ENCODE measurements at places on chromosomes 6 and 20. TPM values are rescaled to one million over a fixed set of nuclear protein-coding genes. Genes with fewer than 3 reads are reported as not detected.

The SMPDL3A gene
- 7.0 TPM for polyA plus RNA-seq

DNA sequence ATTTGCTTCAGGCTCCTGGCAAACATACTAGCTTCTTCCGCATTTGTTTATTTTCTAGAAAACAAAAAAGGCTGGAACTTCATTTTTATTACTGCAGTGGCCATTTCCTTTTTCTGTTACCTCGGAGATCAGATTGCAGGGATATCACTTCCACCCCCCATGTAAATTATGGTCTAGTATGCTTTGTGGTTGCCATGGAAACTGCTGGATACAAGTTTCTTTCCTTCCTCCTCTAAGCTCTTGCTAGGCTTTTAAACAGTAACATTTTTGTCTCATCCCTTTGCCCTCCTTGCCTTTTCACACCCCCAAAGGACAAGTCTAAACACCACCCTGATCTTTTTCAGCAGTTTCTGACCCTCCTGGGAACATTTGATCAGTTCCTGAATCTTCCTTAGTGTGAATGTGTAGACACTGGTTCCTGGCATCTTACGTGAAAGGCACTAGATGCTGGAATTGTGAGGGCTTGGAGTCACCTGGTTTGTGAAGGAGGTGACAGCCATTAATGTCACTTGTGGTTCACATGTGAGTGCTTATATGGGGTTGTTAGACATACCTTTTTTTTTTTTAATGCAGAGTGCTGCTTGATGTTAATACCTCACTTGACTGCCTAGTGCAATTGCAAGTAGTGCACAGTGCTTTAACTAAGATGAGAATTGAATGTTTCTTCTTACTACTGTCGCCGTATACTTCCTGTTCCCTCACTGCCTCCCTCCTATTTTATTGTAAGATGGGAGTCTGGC is 181.6 kb downstream of the JARID2 start:
- no peak overlapping the region for H3K4me3 ChIP-seq
- H3K27me3 ChIP-seq, result no peaks in the 10 kb centered on the region
- no peaks in the 10 kb centered on the region for H3K36me3 ChIP-seq
- DNase-seq, result peak; percentile 40
- no peak overlapping the region for H3K27ac ChIP-seq

- DNase-seq, result no peak
- H3K36me3 ChIP-seq, result no peaks in the 10 kb centered on the region
- H3K27me3 ChIP-seq, result no peaks in the 10 kb centered on the region
- H3K4me3 ChIP-seq, result no peak overlapping the region
Measured at GRCh38 chr6:170135821-170136471, 154.9 kb downstream of the DLL1 start.

- H3K4me1 ChIP-seq, result no peaks in the 10 kb centered on the region
- no peaks in the 10 kb centered on the region for H3K27me3 ChIP-seq
- no peak overlapping the region for H3K27ac ChIP-seq
Measured at GRCh38 chr20:45019762-45020123, 53.4 kb downstream of the STK4 start.

- H3K4me3 ChIP-seq, result no peak overlapping the region
- no peak for DNase-seq
- no peaks in the 10 kb centered on the region for H3K36me3 ChIP-seq
- no peak overlapping the region for H3K27ac ChIP-seq
Measured at GRCh38 chr6:12315292-12316081, 25.3 kb downstream of the EDN1 start.

The NCOA3 gene
- 12.0 TPM for polyA plus RNA-seq

The PTCRA gene
- 0.13 TPM for polyA plus RNA-seq

GRCh38 chr6:42075159-42075838 is 25.0 kb downstream of the TAF8 start:
- DNase-seq, result peak; percentile 72
- peaks cover 2% of the 10 kb centered on the region for H3K36me3 ChIP-seq
- no peaks in the 10 kb centered on the region for H3K4me1 ChIP-seq
- H3K27ac ChIP-seq, result no peak overlapping the region
- H3K4me3 ChIP-seq, result no peak overlapping the region
- H3K27me3 ChIP-seq, result no peaks in the 10 kb centered on the region

GRCh38 chr6:4658486-4658885 is 117.7 kb upstream of the CDYL start:
- DNase-seq, result no peak
- no peaks in the 10 kb centered on the region for H3K36me3 ChIP-seq
- H3K4me3 ChIP-seq, result no peak overlapping the region
- H3K4me1 ChIP-seq, result no peaks in the 10 kb centered on the region
- H3K27me3 ChIP-seq, result no peaks in the 10 kb centered on the region
- no peak overlapping the region for H3K27ac ChIP-seq

Measured in endothelial cell of umbilical vein (primary cell).